Fibroblast of skin of right quadriceps (primary cell): ENCODE measurements at places on chromosomes 5 and 9.

DNA sequence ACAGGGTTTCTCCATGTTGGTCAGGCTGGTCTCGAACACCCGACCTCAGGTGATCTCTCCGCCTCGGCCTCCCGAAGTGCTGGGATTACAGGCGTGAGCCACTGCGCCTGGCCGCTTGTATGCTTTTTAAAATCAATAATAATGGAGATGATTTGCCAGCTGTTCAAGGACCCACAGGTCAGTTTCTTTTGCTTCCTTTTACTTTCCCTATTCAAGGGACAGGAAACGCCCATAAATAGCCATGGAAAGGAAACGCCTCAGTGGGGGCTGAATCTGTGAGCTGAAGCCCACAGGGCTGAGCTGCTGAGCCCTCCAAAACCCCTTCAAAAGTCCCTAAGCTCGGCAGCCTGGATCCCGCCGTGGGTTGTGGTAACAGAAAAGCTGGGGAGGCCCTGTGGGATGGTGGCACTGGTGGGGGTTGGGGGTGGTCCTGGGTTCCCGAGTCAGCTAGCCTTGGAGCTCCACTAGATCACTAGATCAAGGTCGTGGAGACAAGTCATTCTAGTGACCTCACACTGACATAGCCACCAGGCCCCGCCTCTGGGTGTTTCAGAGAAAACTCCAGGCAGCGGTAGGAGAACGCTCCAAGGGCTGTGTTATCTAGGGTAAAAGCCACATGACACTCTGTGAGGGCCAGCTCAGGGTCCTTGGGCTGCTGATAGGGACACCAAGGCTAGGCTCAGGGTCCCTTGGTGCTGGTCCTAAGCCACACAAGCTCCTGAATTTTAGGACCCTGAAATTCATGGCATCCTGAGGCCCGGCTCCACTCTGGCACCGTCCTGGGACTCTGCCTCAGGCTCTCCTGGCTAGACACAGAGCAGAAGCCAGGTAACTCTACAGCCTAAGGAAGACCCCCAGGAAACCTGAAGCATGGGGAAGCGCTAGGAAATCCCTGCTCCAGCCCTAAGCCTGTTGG is 18.0 kb upstream of the DUSP1 start:
- DNase-seq, result no peak

DNA sequence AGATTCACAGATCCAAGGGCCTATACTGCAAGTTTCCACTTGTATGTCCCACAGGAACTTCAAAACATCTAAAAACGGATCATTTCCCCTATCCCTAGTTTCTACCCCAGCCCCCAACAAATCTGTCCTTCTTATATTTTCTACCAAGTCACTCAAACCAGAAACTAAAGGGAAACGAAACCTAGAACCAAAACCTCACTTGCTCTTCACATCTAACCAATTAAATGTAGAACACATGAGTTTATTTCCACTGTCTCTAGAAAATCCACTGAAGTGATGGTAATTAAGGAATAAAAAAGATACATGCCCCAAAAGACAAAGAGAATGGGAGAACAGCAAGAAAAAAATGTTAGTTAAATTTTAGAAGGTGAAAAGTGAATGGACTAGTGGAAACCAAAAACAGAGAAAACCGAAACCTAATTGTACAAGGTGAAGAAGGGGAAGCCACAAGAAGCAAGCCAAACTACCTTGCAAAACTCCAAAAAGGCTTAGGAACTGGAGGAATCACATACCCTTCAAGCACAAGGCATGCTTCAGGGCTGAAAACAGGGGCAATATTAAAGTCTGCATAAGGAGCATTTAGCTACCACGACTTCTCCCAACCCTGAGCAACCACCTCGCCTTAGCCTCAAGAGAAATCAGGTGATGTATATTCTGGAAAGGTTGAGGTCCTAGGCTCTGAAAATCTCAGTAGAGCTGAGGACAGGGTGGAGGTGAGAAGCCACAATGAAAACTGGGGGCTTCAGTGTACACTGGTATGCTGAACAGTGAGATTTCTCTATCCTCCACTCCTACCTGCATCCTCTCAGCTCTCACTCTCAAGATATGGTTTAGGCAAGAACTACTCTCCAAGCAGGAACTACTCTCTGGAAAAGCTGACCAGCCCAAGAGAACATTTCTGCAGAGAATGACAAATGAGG is 11.1 kb downstream of the SMU1 start:
- no peak for DNase-seq

DNA sequence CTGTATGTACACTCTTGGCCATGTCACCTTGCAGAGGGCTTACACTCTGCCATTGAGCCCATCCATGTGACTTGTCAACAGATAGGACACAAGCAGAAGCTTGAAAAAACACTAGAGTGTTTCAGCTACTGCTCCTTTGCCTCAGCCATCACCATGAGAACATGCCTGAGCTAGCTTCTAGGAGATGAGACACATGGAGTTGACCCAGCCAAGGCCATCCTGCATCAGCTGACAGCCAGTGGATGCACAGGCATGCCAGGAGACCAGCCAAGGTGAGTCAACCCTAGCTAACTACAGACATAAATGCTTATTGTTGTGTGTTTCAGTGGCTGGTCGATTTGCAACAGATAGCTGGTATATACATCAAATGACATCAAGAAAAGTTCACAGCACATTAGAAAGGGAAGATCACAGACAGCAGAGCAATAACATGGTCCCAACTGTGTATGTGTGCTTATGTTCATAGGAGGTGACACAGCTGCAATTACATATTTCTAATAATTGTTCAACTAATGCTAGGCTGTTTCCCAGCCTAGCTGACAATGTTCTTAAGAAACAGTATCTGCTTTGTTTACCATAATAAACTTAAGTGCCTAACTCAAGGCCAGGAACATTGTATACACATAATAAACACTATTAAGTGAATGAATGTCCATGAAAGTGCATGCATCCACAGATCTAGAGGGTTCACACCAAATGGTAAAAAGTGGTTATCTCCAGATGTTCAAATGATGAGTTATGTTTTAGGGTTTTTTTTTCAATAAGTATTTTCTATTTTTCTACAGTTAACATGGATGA is 105.7 kb downstream of the SPOCK1 start:
- no peak for DNase-seq

- DNase-seq, result no peak
Measured at GRCh38 chr9:3908731-3909130, 382.9 kb upstream of the RFX3 start.

DNA sequence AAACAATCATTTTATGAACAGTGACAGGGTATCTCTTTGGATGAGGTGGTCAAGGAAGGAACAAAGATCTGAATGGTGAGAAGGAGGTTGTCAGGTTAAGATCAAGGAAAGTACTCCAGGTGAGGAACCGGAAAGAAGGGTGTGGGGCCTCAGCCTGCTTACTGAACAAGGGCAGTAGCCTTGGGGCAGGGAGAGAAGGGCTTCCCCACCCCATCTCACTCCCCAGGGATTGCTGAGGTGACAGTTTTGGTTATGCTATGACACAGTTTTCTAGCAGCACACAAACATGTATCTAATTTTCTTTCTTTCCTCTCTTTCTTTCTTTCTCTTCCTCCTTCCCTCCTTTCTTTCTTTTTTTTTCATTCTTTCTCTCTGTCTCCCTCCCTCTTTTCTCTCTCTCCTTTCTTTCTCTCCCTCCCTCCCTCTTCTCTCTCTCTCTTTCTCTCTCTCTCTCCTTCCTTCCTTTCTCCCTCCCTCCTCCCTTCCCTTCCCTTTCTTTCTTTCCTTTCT is 4.1 kb upstream of the HDHD3 start:
- DNase-seq, result no peak

GRCh38 chr9:33128570-33128969 is 38.6 kb downstream of the B4GALT1 start:
- DNase-seq, result no peak

DNA sequence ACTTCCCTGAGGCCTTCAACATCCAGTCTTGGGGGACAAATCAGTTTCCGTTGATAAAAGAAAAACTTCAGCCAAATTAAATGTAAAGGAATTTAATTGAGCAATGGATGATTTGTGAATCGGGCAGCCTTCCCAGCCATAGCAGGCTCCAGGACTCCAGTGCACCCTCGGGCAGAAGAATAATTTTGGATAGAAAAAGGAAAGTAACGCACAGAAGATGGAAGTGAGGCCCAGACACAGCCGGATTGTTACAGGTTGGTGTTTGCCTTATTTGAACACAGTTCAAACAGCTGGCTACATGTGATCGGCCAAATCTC is 19.1 kb downstream of the MRPL36 start:
- no peak for DNase-seq

GRCh38 chr5:15691521-15691920 is 191.5 kb downstream of the FBXL7 start:
- DNase-seq, result peak; percentile 87

GRCh38 chr5:107651325-107651724 is 19.4 kb downstream of the EFNA5 start:
- DNase-seq, result no peak

DNA sequence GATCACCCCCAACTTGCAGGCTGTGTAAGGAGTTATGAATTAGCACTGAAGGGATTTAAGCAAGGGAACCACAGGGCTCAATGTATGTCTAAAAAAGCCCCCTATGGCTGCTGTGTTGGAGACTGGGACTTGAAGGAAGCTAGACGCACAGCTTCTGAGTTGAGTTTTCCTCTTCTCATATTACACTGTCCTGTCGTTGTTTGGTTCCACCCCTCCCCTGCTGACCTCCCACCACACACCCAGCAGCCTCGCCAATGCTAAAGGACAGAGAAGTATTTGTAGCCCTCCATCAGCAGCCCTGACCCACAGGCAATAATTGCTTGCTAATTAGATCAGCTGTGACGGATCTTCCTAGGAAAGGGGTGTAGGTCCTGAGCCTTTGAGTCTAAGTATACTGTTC is 15.1 kb upstream of the CARTPT start:
- no peak for DNase-seq

GRCh38 chr5:75461679-75462078 is 49.8 kb downstream of the CERT1 start:
- DNase-seq, result peak; percentile 39
